Hematopoietic multipotent progenitor cell (in vitro differentiated cells): ENCODE measurements at places on chromosomes 4 and X. TPM values are rescaled to one million over a fixed set of nuclear protein-coding genes. Genes with fewer than 3 reads are reported as not detected.

- no peak for DNase-seq
Observed at GRCh38 chr4:125314676-125315575, at the start of gene FAT4. FAT4 (plus strand) TSS chr4:125314955; CDS start chr4:125316412, 1,457 bp downstream.

GRCh38 chr4:55215087-55215486, 89.7 kb upstream of the KDR start:
- DNase-seq, result no peak

DNA sequence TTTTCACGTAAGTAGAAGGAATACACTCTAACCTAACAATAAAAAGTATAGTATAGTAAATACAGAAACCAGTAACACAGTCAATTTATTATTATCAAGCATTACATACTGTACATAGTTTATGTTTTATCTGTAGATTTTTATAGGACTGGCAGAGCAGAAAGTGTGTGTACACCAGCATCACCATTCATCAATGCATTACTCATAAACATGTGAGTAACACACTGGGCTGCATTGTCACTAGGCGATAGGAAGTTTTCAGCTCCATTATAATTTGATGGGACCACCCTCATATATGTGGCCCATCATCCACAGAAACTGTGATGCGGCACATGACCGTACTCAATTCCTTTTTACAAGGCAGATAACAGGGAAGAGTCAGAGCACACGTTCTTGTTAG, 137.8 kb upstream of the RBPJ start:
- DNase-seq, result no peak

The NR3C2 gene
- total RNA-seq, result 1.1 TPM

DNA sequence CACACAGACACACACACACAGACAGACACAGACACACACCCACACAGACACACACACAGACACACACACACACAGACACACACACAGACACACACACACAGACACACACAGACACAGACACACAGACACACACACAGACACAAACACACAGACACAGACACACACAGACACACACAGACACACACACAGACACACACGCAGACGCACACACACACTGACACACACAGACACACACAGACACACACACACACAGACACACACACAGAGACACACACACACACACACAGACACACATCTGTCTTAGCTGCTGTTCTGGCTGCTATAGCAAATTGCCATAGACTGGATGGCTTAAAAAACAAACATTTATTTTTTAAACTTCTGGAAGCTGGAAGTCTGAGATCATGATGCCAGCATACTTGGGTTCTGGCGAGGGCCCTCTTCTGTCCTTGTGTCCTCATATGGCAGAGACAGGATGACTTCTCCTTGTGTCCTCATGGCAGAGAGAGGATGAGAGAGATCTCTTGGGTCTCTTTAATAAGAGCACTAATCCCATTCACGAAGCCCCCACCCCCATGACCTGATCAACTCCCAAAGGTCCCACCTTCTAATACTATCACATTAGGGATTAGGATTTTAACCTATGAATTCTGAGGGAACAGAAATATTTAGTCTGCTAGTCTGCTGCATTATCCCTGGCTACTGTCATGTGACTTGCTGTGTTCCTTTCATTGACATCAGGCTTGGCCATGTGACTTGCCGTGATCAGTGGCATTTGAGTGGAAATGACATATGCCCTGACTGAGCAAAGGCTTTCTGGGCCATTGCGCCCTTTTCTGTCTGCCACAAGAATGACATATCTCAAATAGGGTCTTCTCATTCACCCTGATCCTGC, 32.7 kb upstream of the RASGEF1B start:
- no peak for DNase-seq

DNA sequence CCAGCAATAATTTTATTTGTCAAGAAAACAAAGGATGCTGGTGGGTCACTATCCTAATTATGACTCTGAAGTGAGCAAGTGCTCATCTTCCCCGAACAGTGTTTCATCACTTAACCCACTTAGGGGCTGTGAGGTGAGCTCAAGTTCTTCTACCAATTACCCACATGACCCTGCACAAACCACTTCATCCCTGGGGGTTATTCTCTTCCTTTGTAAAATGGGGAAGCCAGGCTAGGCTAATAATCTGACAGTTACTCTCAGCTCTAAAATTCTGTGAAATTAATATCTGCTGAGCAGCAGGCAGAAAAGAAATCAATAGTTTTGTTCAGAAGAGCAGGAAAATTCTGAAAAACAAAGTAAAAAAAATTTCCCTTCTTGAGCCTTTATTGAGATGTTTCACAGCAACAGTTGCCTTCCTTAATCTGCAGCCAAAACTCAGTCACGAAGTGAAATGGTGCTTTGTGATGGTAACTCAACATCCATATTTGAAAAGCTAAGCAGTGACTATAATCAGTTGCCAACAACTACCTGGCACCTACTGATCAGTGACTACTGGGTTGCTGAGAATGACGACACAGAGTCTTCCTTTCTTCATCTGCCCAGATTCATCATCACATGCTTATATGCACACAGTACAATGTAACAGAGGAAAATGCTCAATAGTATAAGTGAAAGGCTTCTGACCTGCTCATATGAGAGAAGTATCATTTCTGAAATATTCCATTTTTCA, 24.1 kb downstream of the ATP8A1 start:
- no peak for DNase-seq

DNA sequence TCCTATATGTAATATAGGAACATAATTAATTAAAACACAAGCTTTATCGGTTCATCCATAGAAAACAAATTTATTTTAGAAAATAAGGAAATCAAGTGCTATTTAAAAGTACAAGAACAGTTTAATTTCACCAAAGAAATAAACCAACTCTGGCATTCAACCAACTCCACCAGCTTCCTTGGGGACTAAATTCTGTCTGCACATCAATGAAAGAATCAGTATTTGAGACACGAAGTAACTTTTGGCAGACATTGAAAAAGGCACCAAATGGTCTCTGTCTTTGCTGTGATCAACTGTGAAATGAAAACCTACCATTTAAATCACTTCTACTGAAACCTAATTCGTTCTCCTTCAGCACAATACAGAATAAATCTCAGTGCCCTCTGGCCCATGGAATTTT, 719.7 kb upstream of the GRIA3 start:
- no peak for DNase-seq

DNA sequence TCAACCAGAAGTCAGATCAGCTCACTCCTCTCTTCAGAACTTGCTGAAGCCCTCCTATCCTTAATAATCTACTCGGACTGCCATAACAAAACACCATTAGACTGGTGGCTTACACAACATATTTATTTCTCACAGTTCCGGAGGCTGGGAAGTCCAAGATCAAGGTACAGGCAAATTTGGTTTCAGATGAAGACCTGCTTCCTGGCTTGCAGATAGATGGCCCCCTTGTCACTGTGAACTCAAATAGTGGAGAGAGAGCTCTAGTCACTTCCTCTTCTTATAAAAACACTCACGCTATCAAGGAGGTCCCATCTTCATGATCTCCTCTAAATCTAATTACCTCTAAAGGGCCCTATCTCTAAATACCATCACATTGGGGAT, 125.1 kb downstream of the CAMK2D start:
- peak; percentile 44 for DNase-seq

GRCh38 chrX:40418813-40419195, 162.0 kb upstream of the ATP6AP2 start:
- DNase-seq, result peak; percentile 45

DNA sequence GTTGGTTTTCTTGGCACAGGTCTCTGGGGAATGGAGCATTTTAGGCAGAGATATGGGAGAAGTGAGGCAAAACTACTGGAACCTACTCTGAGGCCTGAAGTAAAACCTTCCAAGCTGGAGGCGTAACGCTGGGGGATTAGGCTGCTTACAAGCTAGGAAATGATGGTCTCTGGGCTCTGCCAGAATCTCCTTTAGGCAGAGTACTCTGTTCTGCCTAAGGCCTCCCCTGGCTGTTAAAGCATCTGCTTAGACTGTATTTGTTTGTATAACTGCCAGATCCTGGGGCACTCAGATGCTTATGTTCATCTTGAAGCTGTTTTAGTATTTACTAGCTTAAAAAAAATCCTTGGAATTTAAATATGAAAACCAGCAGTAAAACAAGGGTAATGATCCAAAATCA, 822.2 kb downstream of the RPA4 start:
- DNase-seq, result no peak
